ENCODE measurements at places on chromosomes 1 and 21.

DNA sequence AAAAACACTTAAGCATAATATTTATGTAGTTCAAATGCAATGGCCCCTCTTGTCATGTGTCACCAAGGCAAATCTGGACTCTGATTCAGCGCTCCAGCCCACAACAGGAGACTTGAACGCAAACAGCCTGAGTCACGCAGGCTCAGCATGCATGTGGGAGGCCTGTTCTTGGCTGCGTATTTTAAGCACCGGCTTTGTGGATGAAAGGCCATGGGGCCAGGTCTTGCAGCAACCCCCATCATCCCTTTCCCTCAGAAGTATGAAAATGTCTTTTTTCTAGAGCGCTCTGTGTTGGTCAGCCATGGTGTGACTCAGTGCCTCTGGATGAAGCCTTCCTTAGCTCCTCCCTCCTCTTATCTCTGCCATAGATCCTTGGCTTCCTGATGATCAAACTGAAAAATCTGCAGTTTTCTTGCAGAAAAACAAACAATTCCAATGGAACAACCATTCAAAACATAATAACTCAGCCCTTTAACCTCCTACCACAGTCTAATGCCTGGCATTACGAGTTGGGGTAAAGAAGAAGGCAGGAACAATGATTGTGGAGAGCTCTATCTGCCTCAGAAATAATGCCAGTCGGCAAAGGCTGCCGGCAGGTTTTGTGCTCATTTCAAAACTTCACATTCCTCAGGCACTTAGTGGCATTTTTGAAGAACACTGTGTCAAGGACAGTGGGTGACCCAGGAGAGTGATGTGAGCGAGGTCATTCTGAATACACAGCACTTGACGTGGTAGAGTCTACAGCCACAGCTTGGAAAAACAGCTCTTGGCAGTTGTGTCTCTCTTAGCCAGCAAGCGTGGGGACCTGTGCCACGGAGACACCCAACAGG lies 167.5 kb downstream of the CLIC6 start:
- no peak for DNase-seq

DNA sequence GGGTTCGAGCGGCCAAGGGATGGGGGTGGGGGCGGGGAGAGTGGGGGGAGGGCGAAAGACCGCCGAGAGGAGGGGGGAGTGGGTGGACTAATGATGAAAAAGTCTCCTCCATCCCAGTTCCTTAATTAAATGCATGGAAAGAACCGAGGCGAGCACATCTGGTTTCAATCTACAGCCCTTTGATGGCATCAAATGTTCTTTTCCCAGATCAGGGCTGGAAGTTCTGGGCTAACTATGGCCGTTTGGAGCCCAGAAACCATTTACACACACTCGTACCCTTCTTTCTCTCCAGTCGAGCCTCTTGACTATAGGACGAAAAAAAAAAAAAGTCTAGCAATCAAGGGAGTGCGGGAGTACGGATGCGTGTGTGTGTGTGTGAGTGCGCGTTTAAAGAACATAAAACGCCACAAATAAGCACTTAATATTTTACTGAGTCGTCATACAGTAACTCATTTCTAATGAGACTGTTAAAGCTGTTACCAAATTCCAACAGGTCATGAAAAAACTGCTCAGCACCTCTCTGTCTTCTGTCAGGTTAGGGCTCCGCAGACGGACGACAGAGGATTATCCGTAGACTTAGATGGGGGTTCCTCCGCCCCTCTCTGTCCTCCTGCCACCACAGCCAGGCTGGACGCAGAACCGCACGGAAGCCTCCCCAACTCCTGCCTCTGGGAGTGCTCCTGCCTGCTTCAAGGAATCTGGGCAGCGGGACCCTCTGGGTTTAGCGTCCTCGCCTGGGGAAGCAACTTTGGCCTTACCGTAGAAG lies 2.1 kb upstream of the PRRX1 start:
- no peak for DNase-seq

DNA sequence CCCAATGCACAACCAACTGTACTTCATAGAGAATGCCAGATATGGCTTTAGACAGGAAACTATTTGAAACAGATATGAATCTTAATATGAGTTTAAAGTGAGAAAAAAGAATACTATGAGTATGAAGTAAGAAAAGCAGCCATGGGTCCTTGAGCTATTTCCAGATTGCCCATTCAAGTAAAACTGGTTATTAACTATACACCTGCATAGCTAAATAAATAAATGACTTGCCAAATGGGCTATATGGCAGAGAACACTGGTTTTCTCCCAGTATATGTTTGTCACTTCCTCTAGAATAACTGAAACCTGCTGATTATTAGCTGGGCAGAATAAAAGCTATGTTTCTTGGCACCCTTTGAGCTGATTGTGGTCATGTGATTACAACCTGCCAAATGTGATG lies 17.0 kb upstream of the CD1C start:
- no peak for DNase-seq

- peak; percentile 66 for DNase-seq
Measured at GRCh38 chr1:41573785-41574713, 89.6 kb upstream of the EDN2 start.

GRCh38 chr1:43432171-43432860 lies 21.4 kb downstream of the HYI start:
- no peak for DNase-seq

DNA sequence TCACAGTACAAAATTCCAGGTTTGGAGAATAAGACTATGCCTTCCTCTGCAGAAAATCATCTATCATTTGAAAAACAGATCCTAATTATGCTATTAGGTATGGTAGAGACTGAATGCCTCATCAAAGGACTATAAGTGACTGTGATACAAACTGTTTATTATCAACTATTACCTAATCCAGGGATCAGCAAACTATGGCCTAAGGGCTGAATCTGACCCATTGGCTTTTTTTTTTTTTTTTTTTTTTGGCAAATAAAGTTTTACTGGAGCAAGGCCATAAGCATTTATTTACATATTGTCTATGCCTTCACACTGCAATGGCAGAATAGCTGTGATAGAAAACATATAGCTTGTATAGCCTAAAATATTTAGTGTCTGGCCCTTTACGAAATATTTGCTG lies 4.7 kb upstream of the ASPM start:
- no peak for DNase-seq

- no peak for DNase-seq
Measured at GRCh38 chr1:147740391-147740790, 20.0 kb downstream of the GJA5 start.

GRCh38 chr1:25643929-25644328 lies 27.3 kb downstream of the MAN1C1 start:
- DNase-seq: no peak

- DNase-seq: no peak
Measured at GRCh38 chr21:28975397-28975796, 17.3 kb downstream of the LTN1 start.

GRCh38 chr1:12661606-12662219 lies 17.8 kb downstream of the AADACL4 start:
- DNase-seq: no peak
